ENCODE measurements at places on chromosomes 13 and 19. TPM values are rescaled to one million over a fixed set of nuclear protein-coding genes. Genes with fewer than 3 reads are reported as not detected.

EFNA2 gene
- total RNA-seq: 30.7 TPM

DNA sequence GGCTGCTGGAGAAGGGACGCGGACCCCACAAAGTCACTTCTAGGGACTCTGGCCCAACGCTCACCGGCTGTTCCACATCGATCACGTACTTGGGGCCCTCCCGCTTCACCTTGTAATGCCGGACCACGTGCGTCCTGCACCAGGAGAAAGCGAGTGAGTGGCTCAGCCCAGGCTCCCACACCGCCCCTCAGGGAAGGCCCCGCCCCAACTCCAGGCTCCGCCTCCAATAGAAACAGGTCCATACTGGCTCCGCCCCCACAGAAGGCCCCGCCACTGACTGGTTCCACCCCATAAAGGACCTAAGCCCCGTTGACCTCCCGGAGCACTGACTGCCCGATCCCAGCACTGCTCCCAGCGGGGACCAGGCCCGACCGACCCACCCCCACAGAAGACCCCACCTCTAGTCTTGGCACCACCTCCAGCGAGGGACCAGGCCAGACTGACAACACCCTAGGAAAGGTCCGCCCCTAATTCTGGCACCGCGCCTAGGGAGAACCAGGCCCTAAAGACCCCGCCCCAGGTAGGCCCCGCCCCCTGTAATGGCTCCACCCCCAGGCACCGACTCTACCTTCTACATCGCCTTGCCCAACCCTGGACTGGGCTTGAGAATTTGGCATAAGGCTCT is 11.3 kb downstream of the STAP2 start:
- DNase-seq: peak; percentile 97
- no peaks in the 10 kb centered on the region for H3K36me3 ChIP-seq
- H3K27me3 ChIP-seq: peaks cover 17% of the 10 kb centered on the region
- H3K4me3 ChIP-seq: peak overlapping the region; percentile 60
- H3K27ac ChIP-seq: no peak overlapping the region
- no peaks in the 10 kb centered on the region for H3K4me1 ChIP-seq

GRCh38 chr13:31469377-31469776 is 269.6 kb downstream of the B3GLCT start:
- no peak overlapping the region for H3K4me3 ChIP-seq
- DNase-seq: no peak
- no peak overlapping the region for H3K27ac ChIP-seq
- H3K36me3 ChIP-seq: no peaks in the 10 kb centered on the region
- no peaks in the 10 kb centered on the region for H3K27me3 ChIP-seq
- H3K4me1 ChIP-seq: no peaks in the 10 kb centered on the region

DNA sequence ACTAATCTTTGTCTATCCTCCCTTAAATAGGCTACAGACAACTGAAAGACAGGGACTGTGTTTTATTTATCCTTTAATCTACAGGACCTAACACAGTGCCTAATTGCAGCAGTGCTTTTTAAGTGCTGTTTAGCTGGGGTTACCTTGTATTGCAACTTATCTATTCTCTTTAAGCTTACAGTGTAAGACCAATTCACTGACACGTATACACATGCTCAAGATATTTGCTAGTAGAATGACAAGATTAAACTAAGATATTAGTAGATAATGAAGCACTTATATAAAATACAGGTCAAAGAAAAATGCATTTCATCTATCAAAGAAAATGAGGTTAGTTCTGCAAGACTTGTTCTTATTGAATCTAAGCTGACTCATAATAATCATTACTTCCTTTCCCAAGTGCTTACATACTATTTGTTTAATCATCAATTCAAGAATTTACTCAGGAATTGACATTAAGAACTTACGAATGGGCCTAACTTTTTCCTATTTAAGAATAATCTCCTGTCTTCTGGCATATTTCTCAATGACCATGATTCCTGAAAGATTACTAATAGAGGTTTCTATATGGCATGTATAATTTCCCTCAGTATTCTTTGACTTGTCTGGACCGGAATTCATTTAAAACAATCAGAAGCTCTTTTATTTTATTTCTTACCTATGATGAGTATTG is 75.8 kb upstream of the MAB21L1 start:
- H3K27ac ChIP-seq: no peak overlapping the region
- peaks cover 7% of the 10 kb centered on the region for H3K4me1 ChIP-seq
- H3K36me3 ChIP-seq: no peaks in the 10 kb centered on the region
- DNase-seq: no peak

GRCh38 chr13:48828962-48829411 is 146.7 kb upstream of the FNDC3A start:
- H3K4me1 ChIP-seq: no peaks in the 10 kb centered on the region
- no peaks in the 10 kb centered on the region for H3K36me3 ChIP-seq
- peak; percentile 49 for DNase-seq
- H3K27me3 ChIP-seq: no peaks in the 10 kb centered on the region
- H3K27ac ChIP-seq: no peak overlapping the region
- H3K4me3 ChIP-seq: no peak overlapping the region

- H3K27me3 ChIP-seq: no peaks in the 10 kb centered on the region
- DNase-seq: no peak
- H3K36me3 ChIP-seq: peaks cover 20% of the 10 kb centered on the region
- peak overlapping the region; percentile 91 for H3K4me3 ChIP-seq
- no peak overlapping the region for H3K27ac ChIP-seq
- H3K4me1 ChIP-seq: no peaks in the 10 kb centered on the region
These were observed 527 bp upstream of the EMC10 start for GRCh38 chr19:50475736-50476223.

GRCh38 chr13:32629313-32629712 is 43.1 kb downstream of the PDS5B start:
- no peaks in the 10 kb centered on the region for H3K27me3 ChIP-seq
- no peak overlapping the region for H3K4me3 ChIP-seq
- no peak overlapping the region for H3K27ac ChIP-seq
- no peak for DNase-seq
- H3K4me1 ChIP-seq: peaks cover 8% of the 10 kb centered on the region
- H3K36me3 ChIP-seq: peaks cover 6% of the 10 kb centered on the region

DNA sequence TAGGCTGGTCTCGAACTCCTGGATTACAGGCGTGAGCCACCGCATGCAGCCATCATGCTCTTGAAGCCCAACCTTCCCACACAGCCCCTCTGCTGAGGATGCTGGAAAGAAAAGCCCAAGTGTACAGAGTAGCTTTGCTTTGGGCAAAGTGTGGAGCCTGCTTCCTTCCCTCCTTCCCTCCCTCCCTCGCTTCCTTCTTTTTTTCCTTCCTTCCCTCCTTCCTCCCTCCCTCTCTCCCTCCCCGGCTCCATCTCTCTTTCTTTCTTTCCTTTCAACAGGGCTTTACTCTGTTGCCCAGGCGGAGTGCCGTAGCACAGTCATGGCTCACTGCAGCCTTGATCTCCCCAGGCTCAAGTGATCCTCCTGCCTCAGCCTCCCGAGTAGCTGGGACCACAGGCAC is 2.7 kb downstream of the CC2D1A start:
- H3K4me3 ChIP-seq: no peak overlapping the region
- no peaks in the 10 kb centered on the region for H3K27me3 ChIP-seq
- H3K4me1 ChIP-seq: no peaks in the 10 kb centered on the region

DNA sequence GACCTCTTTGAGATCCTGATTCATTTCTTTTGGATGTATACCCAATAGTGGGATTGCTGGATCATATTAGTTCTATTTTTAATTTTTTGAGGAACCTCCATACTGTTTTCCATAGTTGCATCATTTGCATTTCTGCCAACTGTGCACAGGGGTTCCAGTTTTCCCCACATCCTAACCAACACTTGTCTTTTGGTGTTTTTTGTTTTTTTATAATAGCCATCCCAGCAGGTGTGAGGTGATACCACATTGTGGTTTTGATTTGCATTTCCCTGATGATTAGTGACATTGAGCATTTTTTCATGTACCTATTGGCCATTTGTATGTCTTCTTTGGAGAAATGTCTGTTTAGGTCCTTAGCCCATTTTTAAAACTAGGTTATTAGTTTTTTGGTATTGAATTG is 18.8 kb upstream of the GPR183 start:
- no peak for DNase-seq
- no peaks in the 10 kb centered on the region for H3K27me3 ChIP-seq
- peaks cover 25% of the 10 kb centered on the region for H3K36me3 ChIP-seq
- no peak overlapping the region for H3K4me3 ChIP-seq

- peaks cover 8% of the 10 kb centered on the region for H3K4me1 ChIP-seq
- H3K36me3 ChIP-seq: no peaks in the 10 kb centered on the region
- no peak overlapping the region for H3K27ac ChIP-seq
- H3K4me3 ChIP-seq: no peak overlapping the region
- no peak for DNase-seq
These were observed 518.8 kb downstream of the MYO16 start for GRCh38 chr13:109148243-109148642.

SWSAP1 gene
- total RNA-seq: 1.7 TPM

DNA sequence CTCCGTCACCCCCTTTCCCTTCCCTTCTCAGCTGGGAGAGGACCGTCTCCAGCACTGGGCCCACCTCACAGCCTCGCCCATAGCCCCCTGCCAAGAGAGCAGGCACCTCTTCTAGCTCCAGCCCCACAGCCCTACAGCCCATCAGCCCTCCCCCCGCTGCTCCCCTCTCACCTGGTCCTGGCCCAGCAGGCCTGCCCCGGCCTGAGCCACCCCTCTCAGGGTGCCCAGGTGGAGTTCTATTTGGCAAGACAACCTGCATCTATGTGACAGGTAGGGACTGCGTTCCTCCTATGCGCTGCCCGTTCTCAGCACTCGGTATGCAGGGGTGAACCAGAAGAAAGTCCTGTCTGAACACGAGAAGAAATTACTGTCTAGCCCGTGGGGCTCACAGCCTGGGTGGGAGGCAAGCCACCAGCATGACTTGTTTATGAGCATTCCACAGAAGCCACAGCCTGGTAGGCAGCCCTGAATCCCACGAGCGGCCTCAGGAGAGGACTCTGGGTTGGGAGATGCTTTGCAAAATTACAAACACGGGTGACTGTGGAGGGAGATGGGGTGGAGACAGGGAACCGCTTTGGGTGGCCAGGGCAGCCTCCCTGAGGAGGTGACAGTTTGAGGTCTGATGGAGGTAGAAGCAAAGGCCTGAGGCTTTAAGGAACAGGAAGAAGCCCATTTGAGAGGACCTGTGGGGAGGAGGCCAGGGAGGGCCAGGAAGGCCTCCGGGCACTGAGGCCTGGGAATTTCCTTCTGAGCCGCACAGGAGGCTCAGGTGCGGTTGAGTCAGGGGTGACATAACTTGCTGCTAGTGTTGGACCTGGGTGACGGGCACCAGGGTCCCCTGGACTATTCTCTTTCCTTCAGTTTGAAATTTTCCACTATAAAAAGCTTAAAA is 1.2 kb upstream of the PLEKHF1 start:
- H3K27me3 ChIP-seq: peaks cover 22% of the 10 kb centered on the region
- H3K4me1 ChIP-seq: peaks cover 4% of the 10 kb centered on the region
- no peak for DNase-seq
- no peak overlapping the region for H3K27ac ChIP-seq

- no peak overlapping the region for H3K4me3 ChIP-seq
- peaks cover 2% of the 10 kb centered on the region for H3K4me1 ChIP-seq
- no peak for DNase-seq
- H3K36me3 ChIP-seq: peaks cover 18% of the 10 kb centered on the region
- H3K27ac ChIP-seq: no peak overlapping the region
These were observed 2.5 kb downstream of the POLR1G start for GRCh38 chr19:45408830-45409556.

FCGBP gene
- total RNA-seq: 0.59 TPM

ZNF787 gene
- 40.4 TPM for total RNA-seq

ANGPTL8 gene
- not detected for total RNA-seq

GJA3 gene
- total RNA-seq: 0.07 TPM

All from endodermal cell (in vitro differentiated cells).